Panc1 (cell line): ENCODE measurements at places on chromosomes 7 and 10.

DNA sequence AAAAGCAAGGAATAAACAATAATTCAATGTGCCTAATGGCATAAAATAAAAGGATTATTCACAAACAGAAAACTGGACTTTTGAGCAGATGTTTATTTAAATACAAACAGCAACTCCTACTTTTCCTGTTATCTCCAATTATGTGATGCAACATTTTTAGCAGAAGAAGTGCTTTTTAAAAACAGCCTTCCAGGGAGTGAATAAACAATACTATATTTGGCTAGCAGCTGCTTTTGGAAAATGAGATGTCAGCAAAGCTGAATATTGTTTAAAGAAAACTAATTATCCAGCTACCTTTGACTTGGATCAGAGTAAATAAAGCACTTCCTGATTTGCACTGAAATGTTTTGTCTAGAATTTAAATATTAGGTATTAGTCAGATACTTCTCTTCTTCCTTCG lies 23.2 kb downstream of the CDK1 start:
- no peak for DNase-seq

DNA sequence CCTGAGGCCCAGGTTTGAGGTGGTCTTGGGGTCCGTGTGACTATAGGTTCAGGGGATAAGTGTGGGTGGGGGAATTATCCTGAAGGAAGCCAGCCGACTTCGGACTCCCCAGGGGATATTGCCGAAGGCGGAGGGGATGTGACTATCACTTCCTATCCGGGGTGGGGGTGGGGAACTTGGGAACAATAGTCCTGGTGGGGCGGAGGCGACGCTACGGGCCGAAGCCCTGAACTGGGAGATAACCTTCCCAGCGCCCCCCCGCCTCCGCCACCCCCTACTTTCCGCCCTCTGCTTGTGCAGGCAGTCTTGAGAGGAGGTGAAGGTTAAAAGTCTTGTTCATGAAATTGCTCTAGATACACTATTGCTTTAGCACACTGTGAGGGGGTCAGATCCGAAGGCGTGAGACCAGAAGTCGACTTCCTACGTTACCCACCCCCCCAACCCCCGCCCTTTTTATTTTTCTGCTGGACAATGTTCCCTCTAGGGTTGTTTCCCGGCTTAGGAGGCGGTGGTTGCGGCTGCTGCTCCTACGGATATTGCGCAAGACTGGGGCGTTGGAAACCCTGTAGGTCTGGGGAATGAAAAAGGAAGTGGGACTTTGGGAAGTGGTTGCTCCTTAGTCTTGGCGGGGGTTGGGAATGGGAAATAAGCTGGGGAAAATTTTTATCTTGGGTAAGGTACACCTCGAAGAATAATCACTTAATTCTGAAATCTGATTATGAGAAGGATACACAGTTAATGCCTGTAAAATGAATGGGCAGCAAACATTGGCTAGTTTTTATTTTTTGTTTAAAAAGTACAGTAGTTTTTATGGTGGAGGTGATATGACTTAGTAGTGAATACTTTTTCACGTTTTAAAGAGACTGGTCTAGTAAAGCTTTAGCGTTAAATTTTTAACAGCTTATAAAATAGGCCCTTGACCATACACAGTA lies 1.5 kb downstream of the PTPN12 start:
- DNase-seq = peak; percentile 88

GRCh38 chr7:15016315-15016667 lies 113.7 kb upstream of the DGKB start:
- no peak for DNase-seq

DNA sequence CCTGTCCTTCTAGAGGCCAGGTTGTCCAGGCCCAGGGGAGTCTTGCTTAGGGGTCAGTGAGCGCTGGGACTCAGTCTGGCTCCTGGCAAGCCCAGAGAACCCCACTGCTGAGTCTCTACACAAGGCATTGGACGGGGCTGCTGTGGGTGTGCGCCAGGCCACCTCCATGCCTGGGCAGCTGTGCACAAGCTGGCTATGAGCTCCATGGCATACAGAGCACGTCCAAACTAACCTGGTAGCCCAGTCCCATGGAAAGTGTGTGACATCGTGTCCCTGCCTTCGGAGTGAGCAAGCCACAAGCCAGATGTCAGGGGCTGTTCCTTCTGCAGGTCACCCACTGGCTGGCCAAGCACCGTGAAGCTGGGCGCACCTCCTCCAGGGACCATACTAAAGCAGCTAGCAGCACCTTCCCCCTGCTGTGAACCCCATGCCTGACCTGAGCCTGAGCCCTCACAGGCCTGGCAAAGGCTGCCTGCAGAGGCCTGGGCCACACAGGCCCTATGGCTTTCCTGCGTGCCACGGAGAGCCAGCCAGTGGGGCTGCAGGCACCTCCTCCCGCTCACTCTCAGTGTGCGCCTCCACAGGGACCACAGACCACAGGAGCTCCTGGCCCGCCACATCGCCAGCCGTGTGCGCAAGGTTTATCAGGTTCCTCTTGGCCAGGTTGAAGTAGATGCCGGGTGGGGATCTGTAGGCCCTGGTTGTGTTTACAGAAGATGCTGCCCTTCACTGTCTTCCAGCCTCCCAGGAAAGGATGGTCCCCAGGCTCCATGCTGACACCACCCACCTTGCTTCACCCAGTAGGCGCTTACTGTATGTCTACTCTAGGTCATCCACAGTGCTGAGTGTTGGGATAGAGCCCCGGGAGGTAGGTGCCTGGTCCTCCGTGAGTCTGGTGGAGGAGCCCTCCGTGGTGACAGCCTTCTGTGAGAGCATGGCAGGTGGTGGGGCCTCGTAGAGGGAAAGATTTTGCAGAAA lies 219.7 kb downstream of the EBF3 start:
- DNase-seq = no peak

GRCh38 chr10:102069071-102069470 lies 3.9 kb downstream of the HPS6 start:
- no peak for DNase-seq
